ENCODE measurements at places on chromosomes 4 and X.

DNA sequence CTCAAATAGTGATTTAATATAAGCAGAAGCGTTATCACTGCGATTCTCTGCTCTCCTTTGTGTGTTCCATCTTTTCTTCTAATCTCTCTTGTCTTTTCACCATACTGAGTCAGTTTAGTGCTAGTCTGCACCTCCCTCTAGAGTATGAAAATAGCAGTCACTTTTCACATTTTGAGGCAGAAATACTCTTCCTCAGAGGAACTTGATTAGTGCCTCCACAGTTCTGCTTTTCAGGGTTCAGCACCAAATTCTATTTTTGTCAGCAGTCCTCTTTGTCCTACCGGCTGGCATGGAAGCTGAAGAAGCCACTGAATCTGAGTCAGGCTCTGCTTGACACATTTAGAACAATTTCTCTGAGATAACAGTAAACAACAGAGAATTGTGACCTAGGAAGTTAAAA lies 49.7 kb upstream of the ANKRD17 start:
- no peak for DNase-seq

DNA sequence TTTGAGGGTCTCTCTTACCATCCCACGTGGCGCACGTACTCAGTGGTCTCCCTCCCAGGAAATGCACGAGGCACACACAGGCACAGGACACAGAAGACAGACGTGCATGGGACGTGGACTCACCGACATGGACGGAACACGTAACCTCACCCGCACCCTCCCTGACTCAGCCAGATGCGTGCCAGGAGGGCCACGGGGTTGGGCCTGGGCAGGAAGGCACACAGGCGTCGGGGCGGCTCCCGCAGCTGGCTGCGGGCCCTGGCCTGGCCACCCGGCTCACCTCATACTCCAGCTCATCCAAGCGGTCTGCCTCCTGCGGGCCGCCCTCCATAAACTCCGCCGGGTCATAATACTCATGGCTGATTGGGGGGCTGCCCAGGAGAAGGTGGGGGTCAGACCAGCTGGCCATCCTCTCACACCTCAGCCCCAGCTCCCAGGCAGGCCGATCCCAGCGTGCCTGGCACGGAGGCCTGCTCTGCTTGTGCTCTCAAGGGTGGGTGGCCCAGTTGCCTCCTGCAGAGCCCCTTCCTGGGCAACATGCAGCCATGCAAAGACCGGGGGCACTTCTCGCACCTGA lies 12.6 kb downstream of the SSR4 start:
- no peak for DNase-seq

GRCh38 chr4:8846826-8847225 lies 24.8 kb downstream of the HMX1 start:
- DNase-seq, result no peak

GRCh38 chr4:121824171-121824527 lies 466 bp upstream of the CCNA2 start:
- DNase-seq, result no peak

DNA sequence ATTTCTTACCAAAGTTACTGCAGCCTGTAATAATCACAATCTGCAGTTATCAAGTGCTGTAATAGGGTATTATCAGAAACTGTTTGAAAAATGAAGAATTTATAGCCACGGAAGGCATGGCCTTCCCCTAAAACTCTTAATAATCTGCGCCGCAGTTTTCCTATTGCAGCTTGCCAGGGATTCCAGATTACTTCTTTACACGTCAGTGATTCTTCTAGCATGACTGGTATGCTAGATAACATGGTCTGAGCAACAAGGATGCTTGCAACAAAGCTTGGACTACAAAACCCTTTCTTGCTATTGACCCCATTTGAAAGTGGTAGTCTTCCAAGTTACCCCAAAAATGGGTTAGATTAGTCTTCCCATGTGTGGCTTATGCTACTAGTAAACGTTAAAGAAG lies 47.2 kb upstream of the GK2 start:
- DNase-seq, result no peak

DNA sequence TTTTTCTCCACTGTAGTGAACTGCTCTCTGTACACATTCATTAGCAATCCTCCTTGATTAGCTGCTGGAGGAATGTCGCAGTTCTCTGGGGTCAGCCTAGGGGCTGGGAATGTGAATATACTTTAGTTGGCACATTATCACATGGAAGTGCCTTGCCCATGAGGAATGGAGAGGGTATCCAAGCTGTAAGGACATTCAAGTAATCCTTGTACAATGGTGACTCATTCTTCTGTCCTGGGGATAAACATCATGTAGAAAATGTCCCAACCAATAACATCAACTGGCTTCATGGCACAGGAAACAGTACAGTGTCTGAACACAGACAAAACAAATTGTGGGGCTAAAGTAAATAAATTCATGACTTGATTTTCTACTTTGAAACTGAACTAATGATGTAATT lies 147.1 kb downstream of the GLRA2 start:
- no peak for DNase-seq

GRCh38 chr4:73776321-73776729 lies 36.0 kb downstream of the CXCL8 start:
- no peak for DNase-seq

DNA sequence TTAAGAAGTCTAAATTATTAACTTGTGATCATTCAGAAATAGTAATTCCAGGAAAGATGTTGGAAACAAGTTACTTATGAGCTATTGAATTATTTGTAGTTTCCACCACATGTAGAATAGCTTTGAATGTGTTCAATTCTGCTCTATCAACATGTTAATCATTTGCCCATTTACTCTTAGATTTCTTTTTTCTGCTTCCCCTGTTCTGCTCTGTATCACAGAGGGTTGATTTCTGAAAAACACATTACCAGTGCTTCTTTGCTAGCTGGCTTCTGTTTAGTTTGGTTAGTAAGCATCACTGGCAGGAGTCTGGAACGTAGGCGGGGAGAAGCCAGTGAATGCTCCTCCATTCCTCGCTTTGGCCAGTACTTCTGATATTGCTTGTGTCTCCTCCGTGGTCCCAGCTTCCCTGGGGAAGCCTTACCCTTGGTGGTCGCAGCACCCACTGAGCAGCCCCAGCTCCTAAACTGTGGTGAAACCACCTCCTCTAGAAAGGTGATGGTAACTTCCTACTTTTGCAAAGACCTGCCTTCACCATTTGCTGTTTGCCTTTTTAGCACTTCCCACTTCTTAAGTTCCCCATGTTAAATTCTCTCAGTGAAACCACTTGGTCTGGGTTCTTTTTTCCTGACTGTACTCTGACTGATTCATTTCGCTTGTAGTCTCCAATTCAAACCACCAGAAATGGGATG lies 40.3 kb upstream of the GALNT7 start:
- no peak for DNase-seq
